ENCODE measurements at places on chromosomes 5 and 9. TPM values are rescaled to one million over a fixed set of nuclear protein-coding genes. Genes with fewer than 3 reads are reported as not detected.

TPPP gene
- 5.7 TPM for total RNA-seq

GRCh38 chr9:134566196-134566847 is 75.3 kb upstream of the COL5A1 start:
- no peak overlapping the region for H3K27ac ChIP-seq
- no peak overlapping the region for H3K4me3 ChIP-seq
- H3K36me3 ChIP-seq: no peaks in the 10 kb centered on the region
- peak; percentile 3 for DNase-seq
- no peaks in the 10 kb centered on the region for H3K27me3 ChIP-seq
- H3K4me1 ChIP-seq: no peaks in the 10 kb centered on the region

DNA sequence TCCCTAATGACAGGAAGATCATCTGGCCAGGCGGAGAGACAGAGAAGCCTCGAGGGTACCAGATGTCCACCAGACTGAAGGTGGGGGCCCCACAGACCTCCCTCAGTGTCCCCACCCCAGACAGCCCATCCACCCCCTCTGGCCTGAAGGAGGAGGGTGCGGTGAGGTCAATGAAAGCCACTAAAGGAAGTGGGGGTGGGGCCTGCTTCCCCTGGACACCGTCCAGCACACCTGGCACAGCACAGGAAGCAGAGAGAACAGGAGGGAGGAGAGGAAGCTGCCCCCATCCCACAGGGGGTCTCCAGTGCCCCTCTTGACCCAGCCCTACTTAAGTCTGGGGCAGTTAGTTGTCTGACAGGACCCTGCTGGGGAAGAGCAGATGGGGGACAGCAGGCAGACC is 11.2 kb downstream of the LRRC26 start:
- no peak overlapping the region for H3K27ac ChIP-seq
- no peak for DNase-seq
- peaks cover 11% of the 10 kb centered on the region for H3K4me1 ChIP-seq
- no peak overlapping the region for H3K4me3 ChIP-seq

DNA sequence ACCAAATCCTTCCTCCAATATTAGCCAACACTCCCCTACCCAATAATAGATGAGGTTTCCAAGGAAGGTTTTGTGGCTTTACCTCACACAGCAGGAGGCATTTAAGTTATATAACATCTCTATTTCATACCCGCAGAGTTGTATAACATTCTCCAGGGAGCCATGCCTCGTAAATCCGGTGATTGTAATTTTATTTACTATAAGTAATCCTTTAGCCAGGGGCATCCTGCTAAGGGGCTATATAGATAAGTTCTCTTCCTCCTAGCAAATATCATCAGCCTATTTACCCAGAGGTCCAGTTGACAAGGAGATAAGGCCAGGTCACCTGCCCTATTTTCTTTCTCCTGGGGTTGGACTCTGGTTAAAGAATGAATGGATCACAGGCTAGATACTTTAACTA is 2051.0 kb downstream of the EFNA5 start:
- no peak overlapping the region for H3K4me3 ChIP-seq
- no peaks in the 10 kb centered on the region for H3K27me3 ChIP-seq
- no peak for DNase-seq
- H3K27ac ChIP-seq: no peak overlapping the region
- H3K36me3 ChIP-seq: no peaks in the 10 kb centered on the region

DNA sequence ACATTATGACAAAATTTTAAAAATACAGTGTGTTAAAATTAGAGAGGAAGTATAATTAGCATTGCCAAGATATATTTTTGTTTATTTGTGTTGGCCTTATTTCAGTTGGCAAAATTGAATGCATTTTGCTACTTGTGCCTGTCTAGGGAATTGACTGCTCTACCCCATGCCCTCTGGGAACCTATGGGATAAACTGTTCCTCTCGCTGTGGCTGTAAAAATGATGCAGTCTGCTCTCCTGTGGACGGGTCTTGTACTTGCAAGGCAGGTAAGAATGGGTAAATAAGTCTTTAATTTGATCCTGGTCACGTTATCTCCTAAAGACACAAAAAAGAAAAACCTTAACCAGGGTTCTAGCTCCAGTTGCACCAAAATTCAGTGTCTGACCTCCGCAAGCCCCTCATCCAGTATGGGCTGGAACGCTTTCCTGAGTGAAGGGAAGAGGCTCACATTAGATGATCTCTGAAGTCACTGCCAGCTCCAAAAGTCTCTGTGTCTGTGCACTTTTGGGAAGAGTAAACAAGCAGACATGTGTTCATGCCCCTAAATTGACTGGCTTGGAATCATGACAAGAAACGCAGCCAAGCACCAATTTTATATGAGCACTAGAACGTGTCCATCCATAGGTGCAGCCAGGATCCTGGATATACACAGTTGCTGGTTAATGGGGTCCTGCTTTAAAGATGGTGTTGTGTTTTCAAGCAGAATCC is 98.3 kb upstream of the PRRC1 start:
- H3K27me3 ChIP-seq: no peaks in the 10 kb centered on the region
- no peaks in the 10 kb centered on the region for H3K36me3 ChIP-seq
- H3K4me3 ChIP-seq: no peak overlapping the region
- DNase-seq: no peak
- no peak overlapping the region for H3K27ac ChIP-seq

DNA sequence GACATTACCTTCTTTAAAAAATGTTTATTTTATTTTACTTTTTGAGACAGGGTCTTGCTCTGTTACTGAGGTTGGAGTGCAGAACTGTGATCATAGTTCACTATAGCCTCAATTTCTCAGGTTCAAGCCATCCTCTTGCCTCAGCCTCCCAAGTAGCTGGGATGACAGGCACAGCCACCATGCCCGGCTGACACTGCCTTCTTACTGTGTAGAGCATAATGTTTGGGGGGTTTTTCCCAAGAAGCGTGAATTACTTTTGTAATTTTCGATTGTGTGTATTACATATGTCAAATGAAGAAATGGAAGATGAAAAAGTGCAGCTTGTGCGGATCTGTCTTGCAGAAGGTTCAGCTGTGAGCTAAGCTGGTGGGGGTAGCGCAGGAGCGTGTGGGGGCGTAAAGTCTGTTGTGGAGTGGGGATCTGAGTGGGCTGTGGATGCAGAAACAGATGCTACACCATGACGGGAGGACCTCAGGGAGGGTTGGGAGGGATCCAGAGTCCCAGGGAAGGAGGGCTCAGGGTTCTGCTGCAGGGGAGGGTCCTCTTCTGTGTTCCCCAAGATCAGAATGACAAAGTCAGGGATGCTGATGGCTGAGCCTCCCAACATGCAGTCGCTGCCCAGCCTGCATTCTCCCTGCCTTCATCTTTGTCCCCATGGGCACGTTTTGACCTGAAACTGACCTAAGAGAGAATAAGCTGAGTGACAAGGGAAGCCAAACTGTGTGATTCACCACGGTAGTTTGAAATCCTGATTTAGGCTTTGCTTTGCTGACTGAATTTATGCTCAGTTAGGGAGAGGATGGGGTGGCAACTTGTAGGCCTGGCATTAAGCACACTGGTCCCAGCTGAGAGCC is 6.8 kb upstream of the ANKRD33B start:
- H3K27ac ChIP-seq: no peak overlapping the region
- H3K4me1 ChIP-seq: no peaks in the 10 kb centered on the region
- no peak overlapping the region for H3K4me3 ChIP-seq
- no peaks in the 10 kb centered on the region for H3K27me3 ChIP-seq
